D341Med (cell line): ENCODE measurements at places on chromosomes 11 and 22.
A peak's percentile ranks its signal among the peaks of the same experiment; 100 is the strongest.

- no peak for DNase-seq
Observed at GRCh38 chr11:37817727-37818270, 1219.8 kb upstream of the RAG2 start.

DNA sequence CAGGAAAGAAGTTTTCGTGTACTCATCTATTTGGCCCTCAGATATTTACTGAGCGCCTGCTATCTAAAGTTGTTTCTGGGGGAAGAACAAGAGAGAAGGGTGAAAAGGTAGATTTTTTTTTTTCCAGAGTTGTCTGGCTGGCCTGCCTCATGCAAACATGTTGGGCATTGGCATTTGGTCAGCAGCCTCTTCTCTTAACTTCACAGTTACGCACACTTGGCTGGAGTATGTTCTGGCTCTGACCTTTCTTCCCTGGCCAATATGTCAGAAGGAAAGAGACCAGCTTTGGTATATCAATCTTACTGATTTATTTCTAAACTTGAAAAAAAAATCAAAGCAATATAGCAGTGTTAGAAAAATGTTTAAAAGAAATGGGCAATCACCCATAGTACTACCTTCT, 54.2 kb upstream of the GRAMD1B start:
- DNase-seq: no peak

- DNase-seq: peak; percentile 68
Observed at GRCh38 chr11:1262172-1263006, 39.5 kb downstream of the MUC5B start.

DNA sequence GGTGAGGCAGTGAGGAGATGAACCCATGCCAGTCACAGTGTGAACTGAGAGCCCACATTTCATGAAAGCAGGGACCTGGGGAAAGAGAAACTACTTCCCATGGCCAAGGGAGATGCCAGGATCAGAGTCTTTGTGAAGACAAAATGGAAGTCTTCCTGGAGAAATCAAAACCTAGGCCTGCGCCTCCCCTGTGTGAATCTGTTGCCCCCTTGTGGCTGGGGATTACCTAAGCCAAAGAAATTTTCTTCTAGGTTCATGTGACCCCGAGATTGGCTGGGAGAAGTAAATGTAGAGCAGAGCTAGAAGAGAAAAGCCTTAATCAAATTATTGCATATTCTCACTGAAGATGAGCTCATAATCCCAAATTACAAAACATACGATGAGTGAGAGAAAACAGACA, 1075.3 kb downstream of the TBC1D22A start:
- no peak for DNase-seq

- DNase-seq: no peak
Observed at GRCh38 chr11:96109331-96110030, 185.6 kb upstream of the MTMR2 start.

DNA sequence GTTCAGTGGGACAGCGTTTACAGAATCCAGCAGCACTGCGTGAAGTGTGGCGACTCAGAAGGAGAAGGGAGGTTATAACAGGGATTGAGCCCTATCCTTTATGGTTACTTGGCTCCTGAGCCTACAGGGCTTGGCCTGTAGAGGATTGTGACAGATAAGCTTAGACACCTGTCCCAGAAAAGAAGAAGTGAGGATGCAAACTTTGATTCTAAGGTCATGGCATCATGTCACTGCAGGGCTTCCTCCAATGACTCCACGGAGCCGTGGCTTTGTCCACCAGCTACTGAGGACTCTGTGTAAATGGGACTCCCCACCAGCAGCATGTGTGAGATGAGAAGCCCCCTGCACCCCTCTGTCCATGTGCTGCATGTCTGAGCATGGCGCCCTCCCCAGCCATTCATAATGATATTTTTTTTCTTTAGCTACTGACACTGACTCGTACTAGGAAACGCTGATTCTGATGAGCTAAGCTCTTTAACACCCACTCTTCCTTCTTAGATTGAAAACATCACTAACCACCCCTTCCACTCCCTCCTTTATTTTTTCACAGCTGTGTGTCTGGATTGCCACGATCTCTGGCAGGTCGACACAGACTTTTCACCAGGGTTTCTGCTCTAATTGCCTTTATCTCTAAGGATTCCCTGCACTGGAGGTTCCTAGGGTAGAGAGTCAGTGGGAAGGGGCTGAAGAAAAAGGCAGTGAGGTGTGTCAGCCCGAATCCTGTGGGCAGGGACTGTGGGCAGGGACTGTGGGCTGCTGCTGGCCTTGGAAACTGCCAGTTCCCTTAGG, 65.5 kb upstream of the TTC12 start:
- no peak for DNase-seq

GRCh38 chr11:118081241-118081958, 4.5 kb downstream of the TMPRSS4 start:
- DNase-seq: no peak

GRCh38 chr11:107711861-107712755, at the start of gene SLN:
Gene SLN, minus strand, starts transcription at chr11:107712056.
- no peak for DNase-seq

GRCh38 chr11:41622707-41623359, 163.4 kb upstream of the LRRC4C start:
- DNase-seq: no peak

DNA sequence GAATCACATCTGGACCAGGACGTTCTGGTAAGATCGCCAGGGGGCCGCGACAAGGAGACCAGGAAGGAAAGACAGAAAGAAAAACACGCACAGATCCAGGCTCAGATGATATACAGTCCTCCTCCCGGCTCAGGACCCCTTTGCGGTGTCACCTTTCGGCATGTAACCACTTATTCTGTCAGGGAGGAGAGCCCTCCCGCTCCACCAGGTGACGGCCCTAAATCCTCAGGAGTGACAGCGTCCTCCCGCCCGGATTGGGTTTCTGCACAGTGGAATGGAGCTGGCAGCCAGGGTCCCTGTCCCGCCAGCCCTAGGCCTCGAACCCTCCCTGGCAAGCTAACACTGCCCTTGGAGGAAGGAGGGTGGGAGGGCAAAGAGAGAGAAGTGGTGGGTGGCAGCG, 24.3 kb upstream of the KCNQ1OT1 start:
- DNase-seq: no peak

DNA sequence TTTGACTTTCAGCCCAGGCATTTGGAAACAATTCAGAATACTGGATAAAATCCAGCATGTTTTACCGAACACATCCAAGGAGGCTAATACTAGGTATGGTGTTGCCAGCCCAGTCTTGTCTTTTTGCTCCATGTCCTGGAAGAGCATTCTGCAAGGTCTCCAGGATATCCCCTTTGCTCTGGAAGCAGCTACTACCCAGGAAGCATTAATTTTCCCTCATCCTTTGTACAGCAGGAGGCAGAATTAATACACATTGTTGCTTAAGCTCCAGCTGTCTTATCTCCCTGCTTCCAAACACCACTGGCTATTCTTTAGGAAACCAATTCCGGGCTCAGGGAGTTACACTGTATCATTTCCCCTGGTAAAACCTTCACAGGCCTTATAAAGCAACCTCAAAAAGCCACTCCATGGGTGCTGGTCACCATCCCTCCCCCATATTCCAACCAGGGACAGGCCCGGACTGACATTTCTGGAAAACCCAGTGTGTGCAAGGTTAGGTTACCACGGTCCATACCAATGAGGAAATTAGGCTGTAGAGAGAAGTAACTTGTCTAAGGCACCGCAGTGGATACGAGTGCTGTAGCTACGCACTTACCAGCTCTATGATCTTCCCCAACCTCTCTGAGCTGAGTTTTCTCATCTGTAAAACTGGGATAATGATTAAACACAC, 1.5 kb upstream of the UBASH3B start:
- DNase-seq: no peak

GRCh38 chr11:11740836-11741235, 100.9 kb upstream of the USP47 start:
- no peak for DNase-seq

DNA sequence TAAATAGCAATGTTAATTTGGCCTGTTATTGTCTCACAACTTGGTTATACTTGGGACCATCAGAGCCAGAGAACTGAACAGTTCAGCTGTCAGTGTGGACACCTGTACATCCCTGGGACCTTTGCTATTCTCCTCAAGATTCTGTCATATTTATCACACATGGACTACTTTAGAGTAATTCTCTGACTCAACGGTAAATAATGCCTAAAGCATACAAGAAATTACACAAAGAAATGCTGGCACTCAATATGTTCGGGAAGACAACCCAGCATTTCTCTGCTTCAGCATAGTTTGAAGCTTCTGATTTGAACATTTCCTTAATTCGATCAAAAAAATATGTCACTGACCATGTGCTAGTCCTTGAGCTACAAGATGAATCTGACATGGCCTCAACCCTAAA, 34.6 kb upstream of the MMP13 start:
- no peak for DNase-seq

DNA sequence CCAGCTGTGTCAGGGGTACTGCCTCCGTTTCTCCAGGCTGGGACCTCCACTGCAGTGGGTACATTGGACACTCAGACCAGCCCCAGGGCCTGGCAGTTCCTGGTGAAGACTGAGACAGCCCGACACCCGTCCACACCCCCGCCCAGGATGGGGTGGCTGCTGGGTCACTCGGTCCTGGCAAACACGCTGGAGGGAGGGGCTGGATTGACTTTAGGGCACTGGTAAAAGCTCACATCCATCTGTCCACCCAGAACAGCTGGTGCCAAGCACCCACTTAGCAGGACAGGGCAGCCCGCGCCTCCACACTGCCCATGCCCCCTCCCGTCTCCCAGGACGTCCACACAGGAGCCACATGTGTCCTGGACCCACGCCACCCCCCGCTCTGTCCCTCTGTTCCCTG, 10.7 kb upstream of the TBX1 start:
- no peak for DNase-seq

DNA sequence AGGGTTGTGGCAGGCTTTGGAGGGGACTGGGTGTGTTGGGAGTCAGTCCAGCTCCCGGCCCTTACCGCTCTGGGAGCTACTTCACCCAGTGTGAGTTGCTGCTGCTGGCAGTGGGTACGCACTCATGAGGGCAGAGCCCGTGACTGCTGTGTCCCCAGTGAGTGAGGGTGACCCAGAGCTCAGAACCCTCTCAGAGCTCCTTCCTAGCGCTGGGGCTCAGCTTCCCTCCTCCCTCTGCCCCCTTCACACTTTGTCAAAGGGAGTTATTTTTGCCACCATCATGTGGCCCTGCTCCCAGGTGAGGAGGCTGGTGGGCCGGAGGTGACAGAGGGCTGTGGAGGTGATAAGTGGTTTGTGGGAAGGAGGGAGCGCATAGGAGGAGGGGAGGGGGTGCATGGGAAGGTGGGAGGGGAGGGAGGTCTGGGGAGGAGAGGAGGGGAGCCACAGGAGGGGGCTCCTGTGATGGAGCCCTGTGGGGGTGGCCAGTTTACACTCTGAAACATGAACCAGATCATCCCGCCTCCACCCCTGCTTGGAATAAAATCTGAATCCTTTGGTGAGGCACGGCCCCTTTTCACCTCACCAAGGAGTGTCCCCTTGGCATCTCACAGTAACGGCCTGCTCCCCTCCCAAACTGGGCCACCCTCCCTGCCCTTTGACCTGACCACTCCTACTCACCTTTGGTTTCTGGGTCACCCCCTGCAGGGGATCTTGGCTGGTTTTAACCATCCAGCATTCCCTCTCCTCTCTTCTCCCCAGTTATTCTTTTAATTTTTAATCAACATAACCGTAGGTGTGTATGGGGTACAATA, 9.9 kb downstream of the NDUFV1 start:
- no peak for DNase-seq

- DNase-seq: no peak
Observed at GRCh38 chr22:44179989-44180705, 578 bp upstream of the PARVG start.

- peak; percentile 9 for DNase-seq
Observed at GRCh38 chr22:45482169-45482568, 20.5 kb upstream of the FBLN1 start.

DNA sequence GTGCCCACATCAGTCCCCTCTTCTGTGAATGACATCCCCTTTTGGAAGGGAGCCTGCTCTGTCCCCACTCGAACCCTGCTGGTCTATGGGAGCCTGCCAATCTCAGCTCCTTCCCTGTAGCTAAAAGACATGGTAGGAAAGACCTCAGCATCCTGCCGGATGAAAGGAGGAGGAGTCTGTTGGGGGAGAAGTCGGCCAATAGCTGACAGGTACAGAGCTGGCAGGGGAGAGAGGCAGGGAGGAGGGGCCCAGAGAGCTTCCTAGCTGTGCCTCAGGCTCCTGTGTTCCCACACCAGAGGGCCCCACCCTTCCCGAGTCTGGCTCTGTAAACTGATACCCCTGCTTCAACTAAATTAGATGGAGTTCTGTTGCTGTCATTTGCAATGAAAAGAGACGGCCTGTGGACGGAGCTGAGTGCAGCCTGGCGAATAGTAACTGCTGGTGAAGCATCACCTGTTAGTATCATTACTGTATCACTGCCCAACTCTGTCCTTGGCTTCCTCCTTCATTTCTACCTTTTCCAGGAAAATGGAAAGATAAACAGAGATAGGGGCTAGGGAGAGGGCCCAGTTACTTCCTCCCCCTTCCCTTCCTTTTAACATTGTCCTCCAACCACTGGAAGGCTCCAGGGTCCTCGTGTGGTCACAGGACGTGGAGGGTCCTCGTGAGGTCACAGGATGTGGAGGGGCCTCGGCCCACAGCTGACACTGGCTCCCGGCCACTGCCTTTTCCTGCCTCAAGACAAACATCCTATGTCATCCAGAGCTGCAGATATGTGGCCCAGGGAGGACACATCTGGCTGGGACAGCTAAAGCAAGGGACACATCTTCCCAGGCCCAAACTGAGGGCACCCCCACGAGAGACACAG, 15.1 kb downstream of the FXYD6 start:
- no peak for DNase-seq

DNA sequence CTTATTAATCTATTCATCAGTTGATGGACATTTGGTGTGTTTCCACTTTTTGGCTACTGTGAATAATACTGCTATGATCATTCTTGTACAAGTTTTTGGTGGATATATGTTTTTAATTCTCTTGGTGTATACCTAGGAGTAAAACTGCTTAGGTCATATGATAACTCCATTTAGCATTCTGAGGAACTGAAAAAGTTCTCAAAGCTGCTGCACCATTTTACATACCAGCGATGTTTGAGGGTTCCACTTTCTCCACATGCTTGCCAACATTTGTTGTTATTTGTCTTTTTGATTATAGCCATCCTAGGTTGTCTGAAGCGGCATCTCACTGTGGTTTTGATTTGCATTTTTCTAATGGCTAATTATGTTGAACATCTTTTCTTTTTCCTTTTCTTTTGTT, 4.1 kb upstream of the ACER3 start:
- no peak for DNase-seq

- no peak for DNase-seq
Observed at GRCh38 chr22:47165338-47166032, 403.0 kb downstream of the TBC1D22A start.

DNA sequence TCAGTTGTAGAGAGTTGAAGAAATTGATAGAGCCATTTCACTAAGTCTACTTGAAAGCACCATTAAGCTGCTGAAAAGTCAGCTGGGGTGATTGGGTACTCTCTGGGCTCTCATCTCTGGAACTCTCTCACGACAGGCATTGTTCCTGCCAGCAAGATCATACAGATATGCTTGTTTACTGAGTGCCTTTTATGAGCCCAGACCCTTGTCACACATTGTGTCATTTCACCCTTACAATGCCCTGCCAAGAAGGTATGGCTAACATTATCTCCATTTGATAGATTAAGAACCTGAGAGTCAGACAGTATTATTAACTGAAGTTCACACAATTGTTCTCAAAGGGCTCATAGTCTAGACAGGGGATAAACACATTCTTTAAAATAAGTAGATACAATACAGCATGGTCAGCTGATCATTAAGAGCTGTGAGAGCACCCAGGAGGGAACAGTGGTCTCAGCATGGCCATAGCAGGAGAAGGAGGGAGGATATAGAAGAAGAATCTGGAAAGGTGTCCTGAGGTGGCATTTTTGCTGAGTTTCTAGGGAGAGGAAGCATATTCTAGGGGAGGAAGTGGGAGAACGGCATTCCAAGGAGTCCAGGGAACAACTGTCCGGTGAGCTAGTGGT, 580.5 kb downstream of the INSC start:
- DNase-seq: no peak
